ENCODE measurements at places on chromosomes 2 and 18. TPM values are rescaled to one million over a fixed set of nuclear protein-coding genes. Genes with fewer than 3 reads are reported as not detected.

GRCh38 chr2:192899466-192899865 lies 704.7 kb upstream of the TMEFF2 start:
- no peak for DNase-seq

DNA sequence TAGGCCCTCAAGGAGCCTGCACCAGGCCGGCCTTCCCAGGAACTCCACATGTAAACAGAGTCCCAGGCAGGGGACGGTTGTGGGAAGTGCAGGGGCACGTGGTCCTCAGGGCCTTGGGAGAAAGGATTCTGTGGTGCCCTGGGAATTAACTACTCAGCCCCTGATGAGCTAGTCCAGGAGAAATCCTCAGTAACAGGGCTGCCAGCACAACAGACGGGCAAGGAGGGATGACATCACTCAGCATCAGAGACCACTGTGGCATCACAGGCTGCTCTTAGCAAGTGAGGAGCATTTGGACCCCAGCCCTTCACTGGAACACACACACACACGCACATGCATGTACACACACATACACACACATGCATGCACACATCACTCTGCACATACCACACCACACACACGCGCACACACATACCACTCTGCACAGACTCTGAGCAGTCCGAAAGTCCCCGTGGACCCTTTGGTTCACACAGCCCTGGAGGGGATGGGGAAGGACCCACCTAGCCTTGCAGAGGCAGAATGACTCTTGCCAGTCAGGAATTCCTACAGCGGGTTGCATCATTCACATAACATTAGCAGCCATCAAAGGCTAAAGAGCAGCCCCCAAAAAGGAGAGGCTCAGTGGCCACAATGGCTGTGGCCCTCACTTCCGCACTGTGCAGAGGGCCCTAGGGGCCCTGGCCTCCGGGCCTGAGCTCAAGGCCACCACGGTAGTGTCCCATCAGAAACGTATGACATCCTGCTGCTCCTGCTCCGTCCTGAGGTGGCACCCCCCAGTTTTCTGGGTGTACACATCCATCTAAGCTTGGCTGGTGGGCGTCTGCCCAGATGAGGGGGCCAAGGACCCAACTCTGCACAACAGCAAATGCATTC lies 1.9 kb upstream of the NMUR1 start:
- DNase-seq: no peak

GRCh38 chr2:227257820-227258219 lies 67.2 kb upstream of the MFF start:
- no peak for DNase-seq

DNA sequence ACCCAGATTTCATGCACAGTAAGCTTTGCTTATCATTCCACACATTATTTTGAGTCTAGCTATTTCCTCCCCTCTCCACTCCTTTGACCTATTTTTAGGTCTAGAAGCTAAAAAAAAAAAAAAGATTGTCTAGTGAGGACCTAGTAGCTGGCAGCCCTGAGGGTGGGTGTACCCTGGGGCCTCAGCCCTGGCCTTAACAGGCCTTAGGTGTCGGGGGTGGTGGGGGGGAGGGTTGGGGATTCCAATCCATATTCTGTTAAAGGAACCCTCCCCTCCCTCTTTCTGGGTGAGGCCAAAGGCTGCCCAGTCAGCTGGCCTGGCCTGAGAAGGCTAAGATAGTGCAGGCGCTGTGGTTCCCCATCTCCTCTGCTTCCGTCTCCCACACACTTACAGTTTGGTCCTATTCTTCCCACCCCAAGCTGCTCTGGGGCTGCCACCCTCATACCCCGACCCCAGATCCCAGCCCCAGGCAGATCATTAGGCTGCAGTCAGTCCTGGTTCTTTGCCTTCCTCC lies 65.5 kb upstream of the HK2 start:
- no peak for DNase-seq

DNA sequence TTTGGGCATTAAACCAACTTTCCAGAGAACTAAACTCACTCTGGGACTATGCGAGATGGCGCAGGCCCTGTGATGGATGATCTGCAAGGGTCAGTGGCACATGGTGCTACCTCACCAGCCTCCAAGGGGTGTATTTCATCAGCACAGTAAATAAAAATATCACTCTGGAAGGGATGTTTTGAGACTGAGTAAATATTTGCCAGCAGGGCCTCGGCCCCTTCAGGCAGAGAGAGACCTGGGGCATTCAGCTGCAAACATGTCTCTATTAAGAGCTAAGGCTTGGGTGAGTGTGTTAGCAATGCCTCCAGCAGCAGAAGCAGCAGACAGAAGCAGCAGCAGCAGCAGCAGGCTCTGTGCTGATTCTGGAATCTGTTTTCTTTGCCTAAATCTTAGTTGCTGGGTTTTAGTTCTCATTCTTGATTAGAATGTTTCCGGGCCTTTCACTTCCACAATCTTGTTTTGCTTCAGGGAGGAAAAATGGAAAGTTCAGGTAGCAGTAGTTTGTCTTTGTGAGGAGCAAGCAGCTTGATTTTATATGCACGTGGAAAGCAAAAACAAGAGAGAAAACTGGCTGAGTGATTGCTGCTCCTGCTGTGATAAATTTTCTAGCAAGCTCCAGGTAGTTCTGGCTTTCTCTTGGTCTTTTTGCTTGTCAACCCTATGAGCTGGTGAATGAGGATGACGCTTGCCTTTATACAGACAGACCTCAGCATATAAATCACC lies 18.6 kb downstream of the ADCYAP1 start:
- no peak for DNase-seq

GRCh38 chr2:193980599-193980998 lies 1676.4 kb upstream of the SLC39A10 start:
- DNase-seq: no peak

DNA sequence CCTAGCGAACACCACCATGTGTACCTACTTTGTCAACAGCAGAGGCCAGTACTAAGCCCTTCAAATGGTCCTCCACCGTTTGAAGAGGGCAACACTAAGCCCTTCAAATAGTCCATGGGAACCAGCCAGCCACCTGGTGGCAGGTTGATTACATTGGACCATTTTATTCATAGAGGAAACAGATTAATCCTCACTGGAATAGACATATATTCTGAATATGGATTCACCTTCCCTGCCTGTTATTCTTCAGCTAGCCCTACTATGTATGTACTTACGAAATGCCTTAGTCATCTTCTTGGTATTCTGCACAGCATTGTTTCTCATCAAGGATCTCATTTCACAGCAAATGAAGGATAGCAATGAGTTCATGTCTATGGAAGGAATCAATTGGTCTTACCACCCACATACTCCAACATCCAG lies 10.0 kb upstream of the ZNF396 start:
- DNase-seq: peak; percentile 38

GRCh38 chr18:4416976-4417375 lies 38.1 kb downstream of the DLGAP1 start:
- no peak for DNase-seq

GRCh38 chr2:479031-479430 lies 191.1 kb upstream of the ALKAL2 start:
- DNase-seq: no peak

DNA sequence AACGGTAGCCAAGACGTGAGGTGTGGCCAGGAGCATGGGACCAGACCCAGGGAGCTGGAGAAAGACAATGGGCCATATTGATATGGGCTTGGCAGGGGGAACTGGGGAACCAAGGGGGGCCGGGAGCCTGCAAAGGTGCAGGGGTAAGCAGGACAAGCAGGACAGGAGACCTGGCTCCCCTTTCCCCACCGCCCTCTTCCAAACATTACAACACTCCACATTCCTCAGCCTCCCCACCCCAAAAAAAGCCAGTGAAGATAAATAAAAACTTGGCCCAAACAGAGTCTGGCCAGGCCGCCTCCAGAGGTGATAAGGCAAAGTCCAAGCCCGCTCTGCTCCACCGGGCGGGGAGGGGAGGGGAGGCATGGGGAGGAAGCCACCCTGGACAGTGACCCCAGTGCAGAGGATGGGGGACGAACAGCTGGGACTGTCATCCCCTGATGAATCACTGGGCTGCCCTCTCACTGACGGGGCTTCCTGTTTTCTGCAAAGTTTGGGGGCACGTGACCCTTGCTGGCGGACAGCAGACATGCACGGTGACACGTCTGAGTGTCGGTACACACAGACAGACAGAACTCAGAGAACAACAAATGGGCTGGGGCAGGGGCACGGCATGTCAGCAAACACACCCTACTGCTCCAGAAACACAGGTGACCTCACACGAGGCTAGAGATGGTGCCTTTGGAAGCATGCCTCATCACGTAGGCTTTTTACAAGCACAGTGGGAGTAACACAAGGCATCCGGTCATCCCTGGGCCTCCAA lies 100.2 kb downstream of the TNS1 start:
- no peak for DNase-seq

- no peak for DNase-seq
Measured at GRCh38 chr2:72770879-72771461, 54.9 kb downstream of the EXOC6B start.

- no peak for DNase-seq
Measured at GRCh38 chr18:35578481-35578880, 3.1 kb upstream of the GALNT1 start.

- DNase-seq: no peak
Measured at GRCh38 chr18:75477900-75478299, 50.4 kb upstream of the SMIM21 start.

GRCh38 chr2:11933854-11934253 lies 187.4 kb downstream of the LPIN1 start:
- DNase-seq: no peak

- no peak for DNase-seq
Measured at GRCh38 chr2:62934517-62934916, 116.1 kb upstream of the OTX1 start.

DNA sequence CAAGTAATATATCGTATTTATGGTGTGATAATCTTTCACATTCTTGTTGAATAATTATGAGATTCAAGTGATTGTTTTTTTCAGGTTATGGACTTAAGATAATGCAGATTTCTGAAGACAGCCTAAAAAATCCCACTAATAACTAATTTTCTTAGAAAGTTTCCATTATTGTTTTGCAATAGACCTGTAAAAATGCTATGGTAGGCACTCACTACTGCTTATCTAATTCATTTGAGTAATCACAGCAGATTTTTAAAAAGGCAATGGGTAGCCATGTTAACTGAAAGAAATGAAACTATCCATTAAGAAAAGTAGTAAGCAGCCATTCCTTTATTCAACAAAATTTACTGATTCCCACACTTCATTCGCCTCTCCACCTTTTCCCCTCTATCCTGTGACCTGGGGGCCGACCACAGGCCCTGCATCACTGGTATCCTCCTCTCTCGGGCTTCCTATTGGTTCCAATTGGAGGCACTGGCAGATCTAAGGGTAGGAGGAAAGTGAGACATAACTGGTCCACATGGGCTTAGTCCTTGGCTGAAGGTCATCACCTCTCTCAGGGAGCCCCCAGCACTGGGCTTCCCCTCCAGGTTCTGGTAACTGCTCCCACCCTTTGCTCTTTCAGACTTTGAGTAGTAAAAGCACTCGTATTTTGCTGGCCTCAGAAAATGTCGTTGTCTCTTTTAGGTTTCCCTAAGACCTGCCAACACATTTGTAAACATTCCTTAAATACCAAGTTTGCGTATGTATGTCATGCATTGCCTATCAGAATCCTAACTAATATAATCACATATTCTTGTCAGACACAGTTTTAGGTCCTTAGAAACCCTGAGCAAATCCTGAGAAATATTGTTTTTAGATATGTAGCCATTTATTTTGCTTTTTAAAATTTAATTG lies 18.5 kb downstream of the RBMS1 start:
- no peak for DNase-seq

DNA sequence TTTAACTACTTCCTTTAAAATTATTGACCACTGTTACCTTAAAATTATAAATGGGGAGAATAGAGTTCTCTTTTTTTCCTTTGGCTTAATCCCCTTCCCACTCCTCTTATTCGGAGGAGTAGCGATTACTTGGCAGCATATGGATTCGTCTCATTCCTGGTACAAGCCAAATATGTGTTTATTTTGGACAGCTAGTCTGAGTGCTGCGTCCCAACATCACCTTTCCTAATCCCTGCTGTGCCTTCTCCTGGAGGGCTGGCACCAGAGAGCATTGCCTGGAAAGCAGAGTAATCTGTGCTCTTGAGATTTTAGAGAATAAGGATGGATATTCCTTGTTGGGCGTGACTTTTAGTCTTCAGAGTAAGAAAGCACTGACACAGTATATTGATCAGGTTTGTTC lies 185.6 kb downstream of the AGAP1 start:
- DNase-seq: no peak

DNA sequence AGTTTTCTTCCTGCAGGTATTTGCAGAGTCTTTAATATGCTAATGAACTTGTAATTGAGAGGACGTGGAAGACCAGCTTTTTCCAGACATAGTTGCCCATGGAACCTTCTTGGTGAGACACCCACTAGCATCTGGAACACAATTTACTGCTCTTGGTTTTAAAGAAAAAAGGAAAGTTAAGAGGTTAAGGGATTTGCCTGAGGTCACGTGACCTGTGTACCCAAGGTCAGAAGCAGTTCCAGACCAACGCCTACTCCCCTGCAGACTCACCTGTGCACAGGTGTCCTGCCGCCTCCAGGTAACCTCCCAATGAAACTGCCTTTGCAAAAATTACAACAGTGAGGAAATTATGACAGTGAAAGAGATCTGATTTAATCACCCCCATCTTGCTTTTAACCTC lies 172.7 kb downstream of the ANAPC1 start:
- DNase-seq: no peak

DNA sequence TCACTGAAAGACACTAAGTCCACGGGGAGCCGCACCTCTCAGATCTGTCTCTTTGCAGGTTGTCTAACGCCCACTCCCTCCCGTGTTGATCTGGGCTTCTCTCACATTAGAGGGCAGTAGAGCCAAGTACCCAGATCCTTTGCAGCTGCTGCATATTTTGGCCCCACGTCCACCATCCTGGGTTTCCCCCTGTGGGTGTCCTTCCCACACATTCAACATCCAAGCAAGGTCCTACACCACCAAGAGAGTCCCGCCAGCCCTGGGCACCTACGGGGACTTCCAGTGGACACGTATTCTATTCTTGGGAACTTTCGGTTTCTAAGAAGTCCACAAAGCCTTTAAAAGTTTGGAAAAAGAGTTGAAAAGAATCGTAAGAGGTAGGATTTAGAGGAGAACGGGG lies 116.6 kb downstream of the ATL2 start:
- DNase-seq: no peak

GRCh38 chr18:6055711-6056110 lies 160.4 kb upstream of the TMEM200C start:
- no peak for DNase-seq

The TRABD2A gene
- total RNA-seq: 1.7 TPM

The ALK gene
- total RNA-seq: not detected

The PHOSPHO2 gene
- 7.2 TPM for total RNA-seq

The BOLL gene
- not detected for total RNA-seq

The TCF23 gene
- not detected for total RNA-seq

The ARHGAP28 gene
- total RNA-seq: 7.9 TPM

The NOL4 gene
- total RNA-seq: 0.74 TPM

The GRB14 gene
- 7.6 TPM for total RNA-seq

The CLEC4F gene
- total RNA-seq: not detected

The SERPINB10 gene
- total RNA-seq: not detected

The TCF4 gene
- total RNA-seq: 99.4 TPM

The TXNL1 gene
- total RNA-seq: 92.0 TPM

The KIF1A gene
- 204 TPM for total RNA-seq

The CAD gene
- total RNA-seq: 117 TPM

The CYS1 gene
- total RNA-seq: 0.07 TPM

The MTIF2 gene
- 36.4 TPM for total RNA-seq

The SDC1 gene
- 22.3 TPM for total RNA-seq

The GEN1 gene
- 28.4 TPM for total RNA-seq

The CCDC178 gene
- total RNA-seq: 0.11 TPM

The CAPN14 gene
- total RNA-seq: 0.07 TPM

The CTAGE1 gene
- not detected for total RNA-seq

The PLB1 gene
- not detected for total RNA-seq

The RUFY4 gene
- total RNA-seq: 0.44 TPM

The GLI2 gene
- total RNA-seq: 59.3 TPM

The INHA gene
- 0.24 TPM for total RNA-seq

The KIAA2012 gene
- total RNA-seq: not detected

The OTX1 gene
- 0.13 TPM for total RNA-seq
